ENCODE measurements at places on chromosomes 16 and 17.

GRCh38 chr16:46427340-46428107, 193.7 kb downstream of the SHCBP1 start:
- DNase-seq: no peak

DNA sequence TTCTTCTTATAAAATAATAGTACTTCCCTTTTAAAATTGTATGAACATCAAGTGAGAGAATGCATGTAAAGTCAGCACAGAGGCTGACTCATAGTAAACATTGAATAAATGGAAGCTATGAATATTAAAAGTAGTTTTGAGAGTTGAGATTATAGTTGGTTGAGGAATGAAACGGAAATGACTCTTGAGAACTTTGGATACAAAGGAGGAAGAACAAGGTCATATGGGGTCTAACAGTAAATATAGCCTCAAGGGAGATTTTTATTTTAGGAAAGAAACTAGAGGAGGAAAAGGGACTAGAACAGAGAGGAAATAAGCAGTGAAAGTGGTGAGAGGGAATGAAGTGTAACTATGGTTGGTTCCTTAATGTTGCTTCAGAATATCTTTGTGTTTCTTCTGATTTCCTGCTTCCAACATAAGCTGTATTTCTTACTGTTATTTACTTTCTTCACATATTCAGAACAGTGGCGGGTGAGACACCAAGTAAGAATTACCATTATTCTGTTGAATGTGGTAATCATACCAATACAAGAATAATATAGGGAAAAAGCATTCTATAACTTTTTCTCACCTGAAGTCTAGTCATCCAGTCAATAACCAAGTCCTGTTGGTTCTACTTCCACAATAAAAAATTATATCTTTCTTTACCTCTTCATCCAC, 165.1 kb downstream of the CHD9 start:
- no peak for DNase-seq

DNA sequence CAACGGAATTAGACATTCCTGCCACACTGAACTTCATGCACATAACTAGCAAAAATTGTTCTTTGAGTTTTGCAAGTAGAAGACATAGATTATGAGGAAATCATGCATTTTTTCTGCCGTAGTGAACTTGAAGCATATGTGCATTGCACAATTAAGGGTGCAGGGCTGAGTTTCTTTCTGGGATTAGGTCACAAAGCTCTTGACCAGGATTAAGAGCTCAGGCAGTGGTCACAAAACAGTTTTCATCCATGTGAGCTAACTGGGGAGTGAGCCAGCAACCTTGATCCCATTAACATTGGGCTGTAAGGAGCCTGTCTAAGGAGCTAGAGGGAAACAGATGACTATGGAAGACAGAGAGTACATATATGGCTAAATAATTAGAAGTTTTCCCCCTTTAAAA, 143.7 kb downstream of the PMP22 start:
- DNase-seq: no peak

DNA sequence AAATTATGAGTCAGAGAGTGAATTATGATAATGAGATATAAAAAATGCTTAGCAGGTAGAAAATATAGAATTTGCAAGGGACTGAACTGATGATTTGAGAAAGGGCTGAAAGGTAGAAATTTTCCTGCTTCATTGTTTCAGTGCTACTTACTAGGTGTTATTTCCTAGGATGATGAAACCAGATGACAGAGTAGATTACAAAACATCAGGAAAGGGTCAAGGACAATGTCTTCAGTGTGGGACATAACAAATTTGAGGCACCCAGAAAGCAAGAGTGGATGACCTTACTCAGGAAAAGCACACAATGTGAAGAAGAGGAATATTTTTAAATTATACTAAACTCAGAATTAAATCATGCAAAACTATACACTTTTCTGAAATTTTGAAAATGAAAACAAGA, 102.1 kb downstream of the SHCBP1 start:
- no peak for DNase-seq

DNA sequence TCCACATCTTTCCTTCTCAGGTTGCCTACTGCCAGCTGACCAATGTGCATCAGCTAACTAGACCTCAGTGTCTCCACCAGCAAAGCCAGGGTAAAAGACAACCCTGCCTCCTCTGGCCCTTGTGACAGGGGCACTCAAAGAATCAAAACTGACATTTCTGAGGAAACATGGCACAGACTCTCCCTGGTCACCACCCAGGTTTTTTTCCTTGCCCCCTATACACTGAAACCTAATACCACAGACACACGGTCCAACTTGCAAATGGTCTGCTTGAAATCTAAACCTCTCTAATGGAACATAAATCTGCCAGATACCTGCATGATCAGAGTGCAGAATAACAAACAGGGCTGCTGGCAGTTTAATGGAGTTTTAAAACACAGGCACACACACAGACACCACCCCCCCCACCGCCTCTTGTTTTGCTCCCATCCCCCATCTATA, 19.5 kb upstream of the CORO6 start:
- no peak for DNase-seq

DNA sequence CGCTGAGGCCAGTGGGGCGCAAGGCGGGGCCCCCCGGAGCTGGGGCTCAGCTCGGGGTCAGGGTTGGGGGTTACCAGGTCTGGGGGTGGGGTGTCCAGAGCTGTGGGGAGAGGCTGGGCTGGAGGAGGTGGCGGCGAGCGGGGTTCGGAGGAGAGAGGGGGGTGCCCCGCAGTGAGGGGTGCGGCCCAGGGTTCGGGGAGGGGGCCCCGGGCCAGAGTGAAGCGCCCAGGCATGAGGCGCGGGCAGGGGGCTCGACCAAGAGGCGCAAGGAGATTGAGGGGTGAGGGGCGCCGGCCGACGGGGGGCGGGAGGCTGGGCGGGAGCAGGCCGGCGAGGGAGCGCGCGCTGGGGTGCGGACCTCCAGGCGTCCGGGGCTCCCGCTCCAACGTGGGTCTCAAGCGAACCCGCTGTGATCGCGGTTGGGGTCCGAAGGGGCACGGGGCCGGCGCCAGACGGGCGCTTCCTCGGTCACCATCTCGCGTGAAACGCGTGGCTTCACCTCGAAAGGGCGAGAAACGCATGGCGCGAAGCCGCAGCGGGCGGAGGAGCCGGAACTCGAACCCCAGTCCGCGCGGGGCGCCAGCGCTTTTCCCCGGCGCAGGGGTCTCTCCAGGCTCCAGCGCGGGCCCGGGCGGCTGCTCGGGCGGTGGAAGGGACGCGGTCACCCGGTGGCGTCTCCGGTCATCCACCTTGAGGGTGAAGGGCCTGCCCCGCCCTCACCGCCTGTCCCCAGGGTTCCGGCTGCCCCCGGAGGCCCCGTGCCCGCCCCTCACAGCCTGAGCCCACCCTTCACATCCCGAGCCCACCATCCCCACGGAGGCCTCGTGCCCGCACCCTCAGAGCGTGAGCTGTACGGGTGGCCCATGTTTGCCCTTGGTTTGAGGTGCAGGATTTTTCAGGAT, 846 bp downstream of the CPNE7 start:
- DNase-seq: no peak

DNA sequence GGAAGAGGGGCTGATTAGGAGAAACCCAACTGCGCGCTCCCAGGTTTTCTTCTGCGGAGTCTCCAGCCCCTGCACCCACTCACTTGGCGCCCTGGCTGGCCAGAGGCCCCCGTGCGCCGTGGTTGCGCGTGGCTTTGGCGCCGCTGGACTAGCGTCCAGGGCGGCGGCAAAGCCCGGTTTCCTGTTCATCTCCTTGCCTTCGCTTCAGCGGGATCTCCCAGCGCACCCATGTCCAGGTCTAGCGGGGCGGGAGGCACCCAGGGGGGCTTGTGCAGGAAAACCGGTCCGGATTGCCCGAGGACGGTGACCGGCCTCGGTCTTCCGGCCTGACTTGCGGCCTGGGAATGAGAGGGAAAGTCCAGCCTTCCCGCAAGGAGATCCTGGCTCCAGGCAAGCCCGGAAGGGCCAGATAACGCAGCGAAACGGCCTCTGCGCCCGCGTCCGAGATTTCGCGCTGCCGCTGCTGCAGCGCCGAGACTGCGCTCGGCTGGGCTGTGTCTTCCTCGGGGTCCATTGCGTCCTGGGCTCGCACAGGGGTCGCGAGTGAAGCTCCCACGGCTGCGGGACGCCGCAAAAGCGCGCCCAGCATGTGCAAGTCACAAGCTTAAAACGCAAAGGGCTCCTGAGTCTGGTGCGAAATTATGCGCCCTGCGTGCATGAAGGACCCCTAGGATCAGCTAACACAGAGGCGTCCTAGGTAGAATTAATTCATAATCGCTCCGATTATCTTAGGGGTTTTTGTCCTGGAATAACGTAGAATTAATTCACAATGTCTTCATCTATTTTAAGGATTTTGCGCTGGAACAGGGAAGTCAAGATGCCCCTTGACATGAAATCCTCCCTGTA, 5.7 kb downstream of the FOXF1 start:
- no peak for DNase-seq

- DNase-seq: peak; percentile 55
These were observed 7.8 kb upstream of the PDK2 start for GRCh38 chr17:50087246-50087911.

DNA sequence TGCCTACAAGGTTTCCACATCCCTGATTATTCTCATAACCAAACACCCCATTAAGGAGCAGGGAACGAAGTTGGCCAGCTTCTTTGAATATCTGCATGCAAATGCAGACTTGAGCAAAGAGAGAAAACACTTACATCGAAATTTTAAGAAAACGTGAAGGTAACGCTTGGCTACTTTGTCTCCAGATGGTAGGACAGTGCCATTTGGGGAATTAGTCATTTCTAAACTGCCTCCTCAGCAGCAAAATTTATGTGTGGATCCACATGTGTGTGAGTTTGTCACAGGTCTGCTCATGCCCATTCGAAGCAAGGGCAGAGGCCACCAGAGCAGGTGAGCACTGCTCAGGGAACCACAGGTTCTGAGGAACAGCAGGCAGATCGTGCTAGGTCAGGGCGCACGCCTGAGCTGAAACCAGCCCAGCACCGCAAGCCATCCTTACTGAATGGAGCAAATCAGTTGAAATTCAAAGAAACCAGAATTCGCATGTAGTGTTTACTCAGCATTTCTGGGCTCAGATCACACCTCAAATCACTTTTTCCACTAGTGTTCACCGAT, 80.1 kb downstream of the SOCS1 start:
- DNase-seq: peak; percentile 68

GRCh38 chr17:39763051-39763820, 25.5 kb downstream of the GRB7 start:
- no peak for DNase-seq

GRCh38 chr17:57881783-57882351, 32.0 kb upstream of the MRPS23 start:
- DNase-seq: no peak

DNA sequence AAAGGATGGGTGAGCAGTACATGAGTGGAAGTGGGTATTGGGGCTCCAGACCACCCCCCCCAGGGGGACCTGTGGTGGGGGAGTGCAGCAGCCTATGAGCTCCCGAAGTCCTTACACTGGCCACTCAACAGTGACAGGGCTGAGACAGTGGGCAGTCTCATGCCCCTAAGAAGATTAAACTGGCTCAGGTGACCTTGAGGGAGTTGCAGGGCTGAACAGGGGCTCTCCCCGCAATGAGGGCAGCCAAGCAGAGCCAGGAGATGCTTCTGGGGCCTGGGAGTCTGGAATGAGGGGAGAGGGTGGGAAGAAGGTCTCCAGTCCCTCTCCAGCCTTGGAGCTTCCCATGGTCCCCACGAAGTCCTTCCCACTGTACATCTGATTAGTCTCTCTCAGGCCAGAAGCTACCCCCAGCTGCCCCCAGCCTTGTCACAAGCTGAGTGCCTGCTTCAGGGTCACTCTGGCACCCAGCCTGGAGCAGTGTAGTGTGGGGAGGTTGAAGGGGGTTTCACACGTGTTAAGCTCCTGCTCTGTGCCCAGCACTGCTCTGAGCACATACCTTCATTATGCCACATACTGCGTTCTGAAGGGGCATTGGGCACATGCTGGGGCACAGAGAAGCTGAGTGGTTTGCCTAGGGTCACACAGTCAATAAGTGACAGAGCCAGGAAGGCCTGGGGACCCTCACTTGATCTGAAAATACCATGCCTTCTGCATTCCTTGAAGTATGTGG, 1.0 kb upstream of the CDH16 start:
- no peak for DNase-seq

DNA sequence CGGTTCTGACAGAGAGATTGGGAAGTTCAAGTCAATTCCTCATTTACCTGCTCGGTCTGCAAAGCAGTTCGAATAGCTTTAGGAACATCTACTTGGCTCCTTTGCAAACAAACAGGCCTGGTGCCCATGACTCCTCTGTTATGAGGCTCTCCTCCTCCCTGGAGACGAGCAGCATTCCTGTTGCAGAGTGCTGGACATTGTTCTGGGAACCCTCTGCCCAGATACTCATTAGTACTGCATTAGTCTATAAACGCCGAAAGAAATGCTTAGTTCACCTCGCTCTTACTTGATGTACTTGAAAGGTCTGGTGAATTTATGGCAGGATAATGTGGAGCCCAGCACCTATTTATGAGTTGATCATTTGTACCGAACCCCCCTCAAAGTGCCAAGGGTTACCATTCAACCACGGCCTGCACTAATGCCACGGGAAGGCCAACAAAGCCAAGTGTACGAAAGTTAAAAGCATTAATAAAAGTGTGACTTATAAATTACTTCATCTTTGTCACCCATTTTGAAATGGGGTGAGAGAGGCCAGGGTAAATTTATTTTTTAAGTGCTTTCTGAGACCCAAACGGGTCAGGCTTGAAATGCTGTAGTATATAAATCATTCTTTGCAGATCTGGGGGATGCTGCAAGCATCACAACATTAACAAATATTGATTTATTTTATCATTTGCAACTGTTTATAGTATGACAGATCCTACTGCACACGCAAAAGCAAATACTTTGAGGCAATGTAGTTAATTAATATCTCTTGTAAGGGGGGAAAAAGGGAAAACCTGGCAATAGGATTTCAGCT, 478.9 kb upstream of the PSMD7 start:
- DNase-seq: no peak

- DNase-seq: no peak
These were observed 77.1 kb downstream of the USP31 start for GRCh38 chr16:23072084-23072599.

DNA sequence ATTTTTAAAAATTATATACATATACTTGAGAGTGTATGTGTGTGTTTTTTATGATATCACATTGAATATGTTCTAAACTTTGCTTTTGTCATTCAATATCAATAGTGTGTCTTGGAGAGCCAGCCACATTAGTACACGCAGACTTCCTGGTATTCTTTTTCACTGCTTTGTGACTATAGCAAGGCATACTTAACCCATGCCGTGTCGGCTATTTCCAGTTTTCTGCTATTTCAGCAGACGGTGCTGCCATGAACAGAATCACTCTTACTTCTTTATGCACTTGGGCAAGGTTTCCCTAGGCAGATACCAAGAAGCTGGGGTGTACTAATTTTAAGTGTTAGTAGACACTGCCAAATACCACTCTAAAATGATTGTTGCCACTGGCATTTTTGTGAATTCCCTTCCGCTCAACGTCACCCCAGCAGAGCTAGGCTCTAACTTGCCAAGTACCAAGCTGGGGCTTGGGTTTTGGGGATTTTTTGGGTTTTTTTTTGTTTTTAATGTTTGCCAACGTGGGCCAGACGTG, 134.9 kb downstream of the SOCS1 start:
- no peak for DNase-seq

- DNase-seq: no peak
These were observed 439.8 kb upstream of the EEF2KMT start for GRCh38 chr16:5537347-5537746.

All from GM06990 (cell line).